Bronchial epithelial cell (primary cell): ENCODE measurements at places on chromosomes 5 and 9. TPM values are rescaled to one million over a fixed set of nuclear protein-coding genes. Genes with fewer than 3 reads are reported as not detected.

Gene ZNF454
- total RNA-seq: 0.26 and 1.3 TPM in 2 replicates

Gene TRAF1
- total RNA-seq: 0.79 and 1.0 TPM in 2 replicates

Gene TEK
- total RNA-seq: under 0.01 and 0.26 TPM in 2 replicates

Gene SLC46A2
- total RNA-seq: not detected in 2 replicates

Gene PPP3R2
- not detected in 2 replicates for total RNA-seq

Gene CATSPER3
- under 0.01 and 0.26 TPM in 2 replicates for total RNA-seq
